Stimulated activated CD8-positive, alpha-beta memory T cell treated with anti-CD3 and anti-CD28 coated beads, Interleukin-15, amount 100 ng/mL, for 48 hours (primary cell): ENCODE measurements at places on chromosomes 3 and 15.

- no peak for DNase-seq
These were observed 19.7 kb downstream of the PAK6 start for GRCh38 chr15:40258544-40258943.

GRCh38 chr3:174541708-174542315 is 317.3 kb upstream of the NAALADL2 start:
- DNase-seq, result no peak

GRCh38 chr3:56087451-56088053 is 380.7 kb downstream of the ERC2 start:
- DNase-seq, result no peak

GRCh38 chr3:161043336-161044035 is 61.7 kb downstream of the B3GALNT1 start:
- no peak for DNase-seq

- no peak for DNase-seq
These were observed 351.3 kb downstream of the FOXP1 start for GRCh38 chr3:71232175-71232679.

- DNase-seq, result no peak
These were observed 55.4 kb upstream of the KCNMB2 start for GRCh38 chr3:178480795-178481194.

GRCh38 chr3:184602372-184603150 is 41.0 kb downstream of the EPHB3 start:
- DNase-seq, result no peak

DNA sequence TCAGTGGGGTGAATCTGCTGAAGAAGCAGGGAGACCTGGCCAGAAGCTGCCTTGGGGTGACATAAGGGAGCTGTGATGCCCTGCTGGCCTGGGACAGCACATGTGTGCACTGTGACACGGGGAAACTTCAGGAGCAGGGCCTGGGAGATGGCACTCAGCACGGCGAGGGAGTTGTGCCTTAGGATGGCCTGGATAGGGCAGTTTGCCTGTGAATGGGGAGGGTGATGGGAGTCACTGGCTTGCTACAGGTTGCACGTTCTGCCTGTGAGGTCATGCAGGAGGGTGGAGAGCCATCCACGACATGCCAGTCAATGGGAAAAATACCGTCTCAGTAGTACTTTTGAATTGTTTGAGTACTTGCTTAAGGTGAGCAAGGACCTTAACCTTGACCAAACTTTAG is 76.8 kb upstream of the UBE3A start:
- no peak for DNase-seq

GRCh38 chr15:67349634-67350033 is 95.0 kb downstream of the IQCH start:
- no peak for DNase-seq

GRCh38 chr15:31444844-31445243 is 118.2 kb downstream of the KLF13 start:
- DNase-seq, result no peak

- DNase-seq, result no peak
These were observed 7.3 kb downstream of the TMEM158 start for GRCh38 chr3:45218578-45219390.

DNA sequence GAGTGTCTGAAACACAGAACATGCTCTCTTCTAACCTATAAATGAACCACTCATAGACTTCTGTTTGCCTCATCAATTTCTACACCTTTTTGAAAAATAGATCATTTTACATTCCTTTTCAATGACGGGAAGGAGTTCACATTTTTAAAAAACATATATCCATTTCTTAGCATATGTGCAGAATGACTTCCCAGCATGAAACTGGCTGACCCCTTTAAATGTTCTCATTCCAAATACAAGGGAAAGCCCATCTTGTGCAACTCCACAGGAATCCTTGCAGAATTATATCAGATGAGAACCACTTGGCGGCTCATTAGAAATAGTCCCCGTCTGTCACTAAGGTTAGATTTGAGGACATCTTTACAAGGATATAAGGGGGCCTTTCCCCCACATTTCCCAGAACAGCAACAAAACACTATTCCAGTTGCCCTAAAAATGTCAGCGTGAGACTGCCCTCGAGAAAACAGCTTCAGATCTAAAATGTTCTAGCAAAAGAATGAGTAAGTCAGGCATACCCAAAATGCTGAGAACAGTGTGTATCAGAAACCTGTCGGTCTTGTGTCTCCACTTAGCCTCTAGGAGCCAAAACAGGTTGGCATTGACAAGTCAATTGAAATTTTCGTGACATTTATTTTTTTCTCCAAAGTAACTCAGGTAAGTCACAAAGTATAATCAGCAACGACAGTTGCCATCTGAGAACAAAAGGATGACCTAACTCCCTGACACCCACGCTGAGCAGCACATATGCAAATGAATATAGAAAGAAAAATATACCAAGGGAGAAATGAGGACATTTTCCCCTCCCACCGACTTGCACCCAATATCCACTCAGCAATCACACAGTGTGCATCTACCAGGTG is 63.1 kb downstream of the FOXP1 start:
- no peak for DNase-seq
